ENCODE measurements at places on chromosomes 3 and 15.

GRCh38 chr3:121431726-121432517 lies 113.9 kb downstream of the POLQ start:
- H3K36me3 ChIP-seq, result no peaks in the 10 kb centered on the region
- peaks cover 10% of the 10 kb centered on the region for H3K4me1 ChIP-seq
- H3K4me3 ChIP-seq, result no peak overlapping the region
- DNase-seq, result peak; percentile 18
- peak overlapping the region; percentile 57 for H3K27ac ChIP-seq
- H3K27me3 ChIP-seq, result no peaks in the 10 kb centered on the region

DNA sequence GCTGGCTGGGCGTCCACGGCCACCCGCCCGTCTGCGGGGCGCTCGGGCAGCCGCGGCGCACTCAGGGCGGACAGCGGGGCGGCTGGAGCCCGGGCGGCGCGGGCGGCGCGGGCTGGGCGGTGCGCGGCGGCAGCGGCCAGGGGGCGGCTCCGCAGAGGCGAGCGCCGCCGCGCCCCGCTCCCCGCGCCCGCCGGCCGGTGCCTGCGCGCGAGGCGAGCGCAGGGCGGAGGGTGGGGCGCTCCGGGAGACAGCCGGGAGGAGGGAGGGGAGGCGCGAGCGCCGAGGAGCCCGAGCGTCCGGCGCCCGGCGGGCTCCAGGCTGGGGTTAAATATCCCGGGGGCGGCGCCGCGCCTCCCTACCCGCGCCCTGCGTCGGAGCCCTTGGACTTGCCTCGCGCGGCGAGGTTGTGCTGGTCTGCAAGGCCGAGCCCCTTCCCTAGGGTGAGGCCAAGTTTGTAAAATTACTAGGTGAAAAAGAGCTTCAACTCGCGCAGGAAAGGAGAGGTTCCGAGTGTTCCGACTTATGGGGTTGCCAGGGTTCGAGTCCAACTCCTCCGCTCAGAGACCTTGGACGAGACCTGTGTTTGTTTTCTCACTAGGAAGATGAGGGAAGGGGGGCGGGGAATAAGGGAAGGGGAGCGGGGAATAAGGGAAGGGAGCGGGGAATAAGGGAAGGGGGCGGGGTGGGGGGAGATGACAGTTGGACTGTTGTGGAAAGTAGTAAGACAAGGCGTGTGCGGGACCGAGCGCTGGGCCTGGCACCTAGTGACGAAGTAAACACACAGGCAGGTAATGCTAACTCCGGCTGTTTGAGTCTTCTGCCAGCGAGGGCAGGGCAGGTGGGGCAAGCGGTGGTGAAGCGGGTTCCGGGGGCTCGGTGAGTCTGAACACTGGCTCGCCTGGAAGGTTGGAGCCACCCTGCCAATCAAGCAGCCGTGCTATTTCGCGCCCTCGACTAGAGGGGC lies at the start of gene TNFAIP8L3:
TNFAIP8L3 (minus strand) TSS at position 301 of the 964 bp plus-strand sequence. CDS start 311 bp downstream, outside the sequence.
- no peak within 1 kb of the TSS for H3K4me3 ChIP-seq
- no peak within 1 kb of the TSS for H3K27ac ChIP-seq
- H3K4me1 ChIP-seq, result peaks cover 4% of the 10 kb centered on the region
- peaks cover 67% of the 10 kb centered on the region for H3K27me3 ChIP-seq
- H3K36me3 ChIP-seq, result no peaks in the 10 kb centered on the region
- DNase-seq, result no peak

GRCh38 chr3:182983876-182984275 lies 3.5 kb upstream of the DCUN1D1 start:
- H3K4me3 ChIP-seq, result no peak overlapping the region
- no peak for DNase-seq
- no peaks in the 10 kb centered on the region for H3K27me3 ChIP-seq
- H3K36me3 ChIP-seq, result no peaks in the 10 kb centered on the region
- H3K27ac ChIP-seq, result no peak overlapping the region
- H3K4me1 ChIP-seq, result peaks cover 9% of the 10 kb centered on the region

GRCh38 chr15:56040081-56041035 lies 46.9 kb upstream of the NEDD4 start:
- H3K27ac ChIP-seq, result no peak overlapping the region
- no peak overlapping the region for H3K4me3 ChIP-seq
- H3K27me3 ChIP-seq, result peaks cover 3% of the 10 kb centered on the region
- no peaks in the 10 kb centered on the region for H3K36me3 ChIP-seq
- DNase-seq, result no peak
- peaks cover 5% of the 10 kb centered on the region for H3K4me1 ChIP-seq

GRCh38 chr15:38479756-38480155 lies 25.8 kb downstream of the FAM98B start:
- H3K36me3 ChIP-seq, result peaks cover 18% of the 10 kb centered on the region
- no peaks in the 10 kb centered on the region for H3K27me3 ChIP-seq
- no peak for DNase-seq
- H3K4me3 ChIP-seq, result no peak overlapping the region

GRCh38 chr3:124227150-124227630 lies 235.3 kb upstream of the ROPN1 start:
- H3K4me1 ChIP-seq, result no peaks in the 10 kb centered on the region
- H3K27ac ChIP-seq, result no peak overlapping the region
- no peaks in the 10 kb centered on the region for H3K36me3 ChIP-seq
- no peak for DNase-seq
- peaks cover 32% of the 10 kb centered on the region for H3K27me3 ChIP-seq
